ENCODE measurements at places on chromosomes 11 and 22. TPM values are rescaled to one million over a fixed set of nuclear protein-coding genes. Genes with fewer than 3 reads are reported as not detected.

GRCh38 chr11:130814440-130815096 is 101.7 kb downstream of the SNX19 start:
- DNase-seq: no peak

Gene MRPL23
- 126 TPM for total RNA-seq

Gene MOV10L1
- not detected for total RNA-seq

Gene CDCA5
- 63.1 TPM for total RNA-seq

Gene RFPL3
- not detected for total RNA-seq

Data from HepG2 (cell line).